ENCODE measurements at places on chromosomes 1 and 21.
A peak's percentile ranks its signal among the peaks of the same experiment; 100 is the strongest.

DNA sequence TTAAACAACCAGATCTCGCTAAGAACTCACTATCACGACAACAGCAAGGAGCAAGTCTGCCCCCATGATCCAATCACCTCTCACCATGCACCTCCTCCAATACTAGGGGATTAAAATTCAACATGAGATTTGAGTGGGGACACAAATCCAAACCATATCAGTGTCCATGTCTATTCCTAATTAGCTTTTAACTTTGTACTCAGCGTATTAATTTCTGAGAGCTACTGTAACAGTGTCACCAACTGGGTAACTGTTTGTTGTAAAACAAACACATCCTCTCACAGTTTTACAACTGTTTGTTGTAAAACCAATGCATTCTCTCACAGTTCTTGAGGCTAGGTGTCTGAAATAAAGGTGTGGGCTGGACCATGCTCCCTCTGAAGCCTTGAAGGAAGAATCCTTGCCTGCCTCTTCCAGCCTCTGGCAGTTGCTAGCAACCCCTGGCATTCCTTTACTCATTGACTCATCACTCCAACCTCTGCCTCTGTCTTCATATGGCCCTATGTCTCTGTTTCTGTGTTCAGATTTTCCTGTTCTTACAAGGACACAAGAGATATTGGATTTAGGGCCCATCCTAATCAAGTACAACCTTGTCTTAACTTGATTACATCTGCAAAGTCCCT lies 121.2 kb downstream of the LTN1 start:
- DNase-seq = no peak

DNA sequence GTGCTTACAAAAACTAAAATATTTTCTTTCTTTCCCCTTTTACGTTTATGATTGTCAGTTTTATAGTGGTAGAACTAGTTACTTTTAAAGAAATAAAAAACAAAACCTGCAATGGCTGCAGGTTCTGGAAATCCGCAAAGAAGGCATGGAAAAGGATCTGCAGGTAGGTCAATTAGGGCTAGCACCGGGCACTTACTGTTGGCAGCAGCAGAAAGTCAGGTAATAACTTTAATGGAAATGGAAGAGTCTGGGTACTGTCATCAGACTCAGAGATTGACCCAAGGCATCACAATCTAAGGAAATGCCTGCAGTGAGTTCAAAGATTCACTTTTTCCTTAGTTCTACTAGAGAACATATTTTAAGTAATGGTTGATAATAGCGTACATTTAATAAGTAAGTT lies 1136.3 kb upstream of the B3GALT2 start:
- no peak for DNase-seq

GRCh38 chr1:186154651-186155050 lies 220.4 kb downstream of the TPR start:
- DNase-seq = no peak

GRCh38 chr1:116345011-116345410 lies 28.0 kb upstream of the ATP1A1 start:
- no peak for DNase-seq

DNA sequence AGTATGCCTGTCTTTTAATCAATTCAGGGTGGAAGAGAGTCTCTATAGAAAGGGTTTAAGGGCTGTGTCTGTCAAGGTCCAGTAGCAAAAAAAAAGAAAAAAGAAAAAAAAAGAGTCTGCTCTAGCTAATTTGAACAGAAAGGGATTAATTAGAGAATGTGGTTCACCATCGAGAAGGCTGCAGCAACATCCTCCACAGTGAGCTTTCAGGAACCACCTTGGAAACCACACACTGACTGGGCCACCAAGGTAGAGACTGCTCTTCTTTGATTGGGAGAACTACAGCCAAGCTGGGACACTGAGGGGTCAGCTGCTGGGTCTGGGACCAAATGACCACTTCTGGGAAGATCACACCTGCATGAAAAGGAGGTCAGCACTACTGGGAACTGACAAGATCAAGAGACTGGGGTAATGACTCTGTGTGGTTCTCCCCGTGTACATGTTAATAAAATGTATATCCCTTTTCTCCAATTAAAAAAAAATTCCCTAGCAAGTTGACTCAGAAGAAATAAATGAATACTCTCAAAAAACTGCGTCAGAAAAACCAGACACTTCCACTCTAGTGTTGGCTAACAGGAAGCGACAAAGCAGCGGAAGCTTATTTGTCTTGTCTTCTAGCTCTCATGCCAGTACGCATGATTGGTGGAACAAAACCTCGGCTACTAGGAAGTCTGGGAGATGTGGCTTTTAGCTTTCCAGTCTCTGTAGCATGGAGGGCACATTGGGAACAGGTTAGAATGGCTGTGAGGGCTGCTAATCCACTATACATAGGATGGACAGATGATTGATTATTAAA lies 60.0 kb upstream of the IVNS1ABP start:
- no peak for DNase-seq

DNA sequence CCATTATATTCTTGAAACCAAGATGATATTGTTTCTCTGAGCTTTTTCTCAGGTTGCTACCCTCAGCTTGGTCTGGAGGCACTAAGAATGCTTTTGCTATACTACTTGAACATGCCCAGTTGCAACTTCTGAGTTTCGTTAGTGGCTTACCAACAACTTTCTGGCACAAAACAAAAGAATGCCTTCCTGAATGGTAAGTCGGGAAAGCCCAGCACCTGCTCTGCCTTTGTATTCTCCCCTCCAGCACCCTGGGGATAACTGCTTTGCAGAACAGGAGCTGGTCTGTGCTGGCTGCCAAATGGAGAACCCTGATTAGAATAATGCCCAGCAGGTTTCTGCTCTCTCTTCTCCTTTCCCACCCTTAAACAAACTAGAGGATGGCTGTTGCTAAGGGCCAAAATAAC lies 149.3 kb downstream of the TGFB2 start:
- DNase-seq = no peak

DNA sequence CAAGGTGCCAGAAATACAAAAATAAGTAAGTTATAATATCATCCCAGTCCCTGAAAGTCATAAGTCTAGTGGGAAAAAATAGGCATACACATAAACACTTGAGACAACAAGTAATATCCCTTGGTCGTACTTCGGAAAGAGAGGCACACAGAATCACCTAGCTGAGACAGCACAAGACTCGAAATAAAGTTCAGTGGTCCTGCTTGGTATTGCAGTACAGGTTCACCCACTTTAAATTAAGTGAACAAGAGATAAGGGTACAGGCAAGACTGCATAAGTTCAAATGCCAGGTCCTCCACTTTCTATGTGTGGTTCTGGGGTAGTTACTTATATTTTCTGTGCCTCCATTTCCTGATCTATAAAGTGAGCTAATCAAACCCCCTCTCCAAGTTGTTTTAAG lies 47.6 kb downstream of the SEC16B start:
- DNase-seq = no peak

- DNase-seq = no peak
These were observed 1.6 kb upstream of the NPHP4 start for GRCh38 chr1:5993556-5994491.

DNA sequence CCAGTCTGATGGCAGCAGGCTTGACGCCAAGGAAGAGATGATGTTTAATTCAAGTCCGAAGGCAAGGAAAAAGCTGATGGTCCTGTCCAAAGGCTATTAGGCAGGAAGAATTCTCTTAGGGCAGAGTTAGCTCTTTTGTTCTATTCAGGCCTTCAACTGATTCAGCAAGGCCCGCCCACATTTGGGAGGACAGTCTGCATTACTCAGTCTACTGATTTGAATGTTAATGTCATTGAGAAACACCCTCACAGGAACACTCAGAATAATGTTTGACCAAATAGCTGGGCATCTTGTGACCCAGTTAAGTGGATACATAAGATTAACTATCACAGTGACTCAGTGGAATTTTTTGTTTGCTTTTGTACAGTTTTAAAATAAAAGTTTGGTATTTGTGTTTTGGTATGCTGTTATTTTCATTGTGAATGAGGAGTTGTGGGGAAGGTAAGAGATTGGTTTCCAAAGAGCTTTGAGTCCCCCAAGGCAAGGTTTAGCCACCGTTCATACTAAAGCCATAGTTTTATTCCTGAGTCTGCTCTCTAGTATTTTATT lies 1.7 kb upstream of the ZNF691 start:
- no peak for DNase-seq

- DNase-seq = no peak
These were observed 42.9 kb downstream of the TCEANC2 start for GRCh38 chr1:54096227-54096876.

GRCh38 chr21:16084776-16085364 lies 355.1 kb downstream of the USP25 start:
- DNase-seq = peak; percentile 29

DNA sequence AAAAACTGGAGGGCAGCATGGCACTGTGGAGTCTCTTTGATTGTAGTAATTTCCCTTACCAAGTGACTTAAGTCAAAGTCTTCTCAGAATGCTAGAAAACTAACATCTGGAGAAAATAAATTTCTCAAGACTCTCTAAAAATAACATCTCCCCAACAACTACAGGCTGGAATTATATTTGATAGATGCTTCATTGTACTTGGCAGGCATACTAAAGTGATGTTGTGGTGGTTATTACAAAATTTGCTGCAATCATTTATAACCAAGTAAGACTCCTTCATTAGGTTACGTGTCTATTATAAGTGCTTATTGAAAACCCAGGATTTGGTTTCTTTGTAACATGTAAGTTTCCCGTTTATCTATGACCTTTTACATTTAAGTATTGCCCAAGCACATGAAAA lies 132.9 kb upstream of the NRIP1 start:
- DNase-seq = no peak

DNA sequence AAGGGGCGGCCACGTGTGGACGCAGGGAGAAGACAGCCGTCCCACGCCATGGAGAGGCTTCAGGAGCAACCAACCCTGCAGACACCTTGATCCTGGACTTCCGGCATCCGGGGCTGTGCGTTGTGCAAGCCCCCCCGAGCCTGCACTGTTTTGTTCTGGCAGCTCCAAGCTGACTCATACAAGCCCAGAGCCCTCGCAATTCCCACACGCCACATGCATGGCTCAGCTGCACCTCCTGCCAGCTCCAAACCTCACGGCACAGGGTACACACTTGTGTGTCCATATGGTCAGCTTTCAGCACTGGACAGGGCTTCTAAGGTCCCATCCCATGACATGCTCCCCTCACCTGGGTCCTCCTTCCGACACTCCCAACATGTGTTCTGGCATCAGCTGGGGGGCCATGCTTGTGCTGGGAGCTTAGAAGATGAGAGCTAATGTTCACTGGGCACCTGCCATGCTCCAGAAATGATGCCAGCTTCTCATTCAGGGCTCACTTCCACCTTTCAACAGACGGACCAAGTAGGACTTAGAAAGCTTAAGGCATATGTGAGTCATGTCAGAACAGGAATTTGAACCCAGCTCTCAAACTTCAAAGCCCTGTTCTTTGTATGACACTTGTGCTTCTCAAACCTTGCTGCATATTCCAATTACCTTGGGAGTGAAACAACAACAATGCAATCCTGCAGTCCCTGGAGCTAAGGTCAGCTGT lies 137.3 kb downstream of the PGBD5 start:
- DNase-seq = no peak

DNA sequence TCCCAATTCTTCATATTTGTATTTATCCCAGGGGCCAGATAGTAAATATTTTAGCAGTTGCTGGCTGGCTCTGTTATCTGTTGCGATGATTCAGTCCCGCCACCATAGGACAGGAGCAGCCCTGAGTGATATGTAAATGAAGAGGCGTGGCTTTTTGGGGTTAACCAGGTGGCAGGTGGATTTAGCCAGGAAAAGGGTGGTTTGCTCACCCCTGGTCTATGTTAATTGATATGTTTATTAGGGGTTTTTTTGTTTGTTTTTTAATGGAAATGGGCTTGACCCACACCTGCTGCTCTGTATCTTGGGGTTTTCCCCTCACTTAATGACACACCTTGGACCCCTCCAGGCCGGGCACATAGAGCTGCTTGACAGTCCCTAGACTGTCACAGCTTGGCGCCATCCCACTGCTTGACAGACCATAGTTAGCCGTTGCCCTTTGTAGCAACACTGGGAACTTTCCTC lies 62.8 kb downstream of the PIK3CD start:
- DNase-seq = no peak

DNA sequence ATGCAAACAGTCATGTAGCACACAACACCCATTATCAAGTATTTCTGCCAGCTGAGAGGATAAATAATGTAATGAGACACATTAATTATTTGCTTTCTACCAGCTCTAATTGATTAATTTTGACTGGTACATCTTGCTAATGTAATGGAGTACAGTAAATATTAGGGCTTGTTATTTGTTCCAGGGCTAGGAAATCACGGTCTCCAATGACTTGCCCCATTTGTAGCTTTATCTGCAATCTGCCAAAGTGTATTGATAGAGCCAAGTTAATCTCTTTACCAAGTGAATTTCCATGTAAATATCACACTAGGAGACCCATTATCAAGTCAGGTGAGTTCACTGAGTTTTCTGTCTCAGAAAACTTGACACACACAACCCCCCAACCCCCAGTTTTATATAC lies 55.1 kb downstream of the RGS13 start:
- no peak for DNase-seq

DNA sequence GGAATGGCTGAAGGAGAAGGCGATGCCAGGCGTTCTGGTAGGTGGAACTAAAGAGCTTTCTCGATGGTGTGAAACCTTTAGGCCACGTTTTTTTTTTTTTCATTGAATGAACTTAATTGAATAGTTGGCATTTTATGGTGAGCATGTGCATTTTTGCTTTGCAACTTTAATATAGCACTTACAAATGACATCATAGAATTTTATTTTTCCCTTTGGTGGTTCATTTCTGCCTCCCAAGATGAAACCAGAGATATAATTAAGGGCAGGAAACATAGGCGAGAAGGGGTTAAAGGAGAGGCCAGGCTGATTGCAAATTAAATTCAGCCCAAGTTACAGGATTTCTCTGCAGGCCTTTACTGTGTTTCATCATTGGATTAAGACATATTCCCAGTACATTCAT lies 85.5 kb upstream of the L1TD1 start:
- no peak for DNase-seq

DNA sequence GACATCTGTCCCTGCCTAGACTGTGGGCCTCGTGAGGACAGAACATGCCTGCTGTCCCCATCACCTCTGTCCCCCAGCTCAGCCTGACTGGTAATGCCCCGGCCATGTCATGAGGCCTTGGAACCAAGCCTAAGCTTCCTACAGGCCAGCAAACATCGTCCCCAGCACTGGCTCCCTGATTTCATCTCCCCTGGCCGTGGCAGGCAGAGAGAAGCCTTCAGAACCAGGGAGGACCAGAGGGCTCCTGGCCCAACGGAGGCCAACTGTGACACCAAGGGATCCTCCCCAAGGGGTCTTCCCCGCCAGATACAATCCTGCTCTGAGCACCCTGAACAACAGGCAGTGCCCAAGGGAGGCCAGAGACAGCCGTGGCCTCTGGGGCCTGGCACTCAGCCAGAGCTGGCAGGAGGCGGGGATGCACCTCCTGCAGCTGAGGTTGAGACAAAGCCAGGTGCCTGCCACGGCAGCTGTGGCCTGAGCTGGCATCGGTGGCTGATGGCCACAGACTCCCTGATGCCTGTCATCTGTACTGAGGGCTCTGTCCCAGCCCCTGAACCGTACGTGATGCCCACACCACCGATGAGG lies 9.9 kb upstream of the NPHP4 start:
- DNase-seq = peak; percentile 9

All from RCC 7860 (cell line).